ENCODE measurements at places on chromosomes 16 and 17.

- DNase-seq = peak; percentile 96
These were observed 939 bp downstream of the BCL6B start for GRCh38 chr17:7023576-7024401.

GRCh38 chr17:8872705-8873435 is 5.4 kb upstream of the PIK3R6 start:
- DNase-seq = no peak

- no peak for DNase-seq
These were observed 62.0 kb upstream of the TEKT3 start for GRCh38 chr17:15403276-15403939.

GRCh38 chr17:2901582-2901981 is 105.3 kb downstream of the RAP1GAP2 start:
- DNase-seq = peak; percentile 34

DNA sequence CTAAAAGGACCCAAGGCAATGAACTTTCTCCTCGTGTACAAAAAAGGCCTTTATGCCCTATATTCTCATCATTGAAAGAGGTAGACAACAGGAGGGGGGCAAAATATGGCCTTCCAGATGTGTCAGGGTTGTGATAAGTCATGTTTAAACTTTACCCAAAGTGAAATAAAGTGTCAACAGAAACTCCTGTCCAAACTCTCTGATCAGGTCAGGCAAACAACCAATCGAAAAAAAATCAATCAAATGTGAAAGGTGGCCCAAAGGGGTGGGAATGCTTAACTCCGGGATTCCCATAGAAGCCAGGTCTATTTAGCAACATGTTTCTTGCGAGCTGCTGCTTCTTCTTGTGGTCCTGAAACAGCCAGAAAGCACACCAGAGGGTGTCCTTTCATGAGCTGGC is 49.5 kb upstream of the SOX9 start:
- DNase-seq = no peak

GRCh38 chr17:56808503-56808902 is 25.2 kb downstream of the C17orf67 start:
- no peak for DNase-seq

DNA sequence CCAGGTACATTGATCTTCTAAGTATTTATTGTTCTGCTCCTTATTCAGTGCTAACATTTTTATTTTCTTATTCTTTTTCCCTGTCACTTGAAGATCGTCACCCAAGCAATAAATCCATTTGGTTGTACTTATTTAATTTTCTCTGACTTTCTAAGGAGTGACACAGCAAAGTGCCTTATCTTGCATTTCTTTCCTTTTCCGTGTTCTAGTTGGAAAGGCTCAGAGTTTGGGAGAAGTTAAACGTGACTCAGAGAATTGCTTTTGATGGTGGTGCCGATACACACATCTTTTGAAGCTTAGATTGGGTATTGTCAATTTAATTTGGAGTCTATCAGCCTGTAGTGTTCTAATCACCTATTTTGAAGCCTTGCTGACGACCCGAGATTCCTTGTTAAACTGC is 72.0 kb downstream of the PITPNC1 start:
- no peak for DNase-seq

DNA sequence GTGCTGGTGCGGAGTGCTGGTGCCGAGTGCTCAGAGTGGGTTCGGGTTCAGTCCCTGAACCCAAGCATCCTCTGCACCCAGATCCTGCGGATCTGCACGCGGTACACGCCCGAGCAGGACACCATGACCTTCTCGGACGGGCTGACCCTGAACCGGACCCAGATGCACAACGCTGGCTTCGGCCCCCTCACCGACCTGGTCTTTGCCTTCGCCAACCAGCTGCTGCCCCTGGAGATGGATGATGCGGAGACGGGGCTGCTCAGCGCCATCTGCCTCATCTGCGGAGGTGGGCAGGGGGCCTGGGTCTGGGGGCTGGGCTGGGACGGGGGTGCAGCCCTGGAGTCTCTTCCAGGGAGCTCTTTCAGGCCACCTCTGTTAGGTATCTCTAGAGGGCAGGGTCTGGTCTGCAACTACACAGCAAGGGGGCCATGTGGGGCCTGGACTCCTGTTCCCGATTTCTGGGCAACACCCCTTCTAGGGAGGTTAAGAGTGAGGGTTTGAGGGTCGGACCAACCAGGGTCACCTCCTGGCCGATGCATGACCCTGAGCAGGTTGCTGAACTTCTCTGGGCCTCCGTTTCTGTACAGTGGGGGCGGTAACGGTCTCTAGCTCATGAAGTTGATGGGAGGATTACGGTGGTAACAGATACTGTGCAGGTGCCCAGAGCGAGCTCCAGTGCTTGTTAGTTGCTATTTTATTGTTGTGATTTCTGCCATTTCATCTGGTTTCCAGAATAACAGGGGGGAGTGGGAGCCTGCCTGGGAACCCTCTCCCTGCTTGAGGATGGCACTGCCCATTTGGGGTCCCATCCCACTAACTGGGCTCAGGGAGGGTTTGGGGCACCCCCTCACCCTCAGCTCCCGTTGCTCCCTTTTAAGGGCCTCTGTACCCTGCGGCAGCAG is 10.1 kb downstream of the GJD3 start:
- DNase-seq = no peak

- peak; percentile 52 for DNase-seq
These were observed 744 bp upstream of the METRNL start for GRCh38 chr17:83078378-83079351.

- peak; percentile 15 for DNase-seq
These were observed 73.3 kb downstream of the N4BP1 start for GRCh38 chr16:48536614-48537200.
